Tongue (tissue), 3 donors: ENCODE measurements at places on chromosomes 1 and 21.

- no peak for DNase-seq
These were observed 14.5 kb downstream of the CFHR4 start for GRCh38 chr1:196902344-196902743.

DNA sequence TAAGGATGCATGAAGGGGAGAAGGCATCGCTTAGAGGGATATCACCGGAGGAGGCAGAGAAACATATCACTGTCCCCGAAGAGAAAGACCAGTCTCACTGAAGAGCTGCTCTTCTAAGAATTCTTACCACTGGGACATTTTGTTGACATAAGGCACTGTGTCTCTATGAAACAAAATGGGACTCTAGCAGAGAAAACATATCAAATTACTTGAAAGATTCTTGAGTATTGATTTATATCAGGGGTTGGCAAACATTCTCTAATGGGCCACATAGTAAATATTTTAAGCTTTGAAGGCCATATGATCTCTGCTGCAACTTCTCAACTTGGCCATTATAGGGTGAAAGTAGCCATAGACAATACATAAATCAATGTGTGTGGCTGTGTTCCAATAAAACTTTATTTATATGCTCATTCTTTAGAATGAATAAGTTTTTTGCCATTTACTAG is 41.0 kb upstream of the GREM2 start:
- no peak for DNase-seq

GRCh38 chr1:157137408-157138219 is 581 bp downstream of the ETV3 start:
- DNase-seq = peak; percentile 28

DNA sequence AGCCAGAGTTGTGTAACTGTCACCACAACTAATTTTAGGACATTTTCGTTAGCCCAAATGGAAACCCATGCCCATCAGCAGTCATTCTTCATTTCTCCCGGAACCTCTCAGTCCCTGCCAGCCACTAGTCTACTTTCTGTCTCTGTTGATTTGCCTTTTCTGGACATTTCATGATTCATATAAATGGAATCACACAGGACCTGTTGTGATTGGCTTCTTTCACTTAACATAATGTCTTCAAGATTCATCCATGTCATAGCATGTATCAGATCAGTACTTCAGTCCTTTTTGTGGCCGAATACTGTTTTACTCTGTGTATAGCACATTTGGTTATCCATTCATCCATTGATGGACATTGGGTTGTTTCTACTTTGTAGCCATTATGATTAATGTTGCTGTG is 7.1 kb downstream of the SLC66A1 start:
- no peak for DNase-seq

DNA sequence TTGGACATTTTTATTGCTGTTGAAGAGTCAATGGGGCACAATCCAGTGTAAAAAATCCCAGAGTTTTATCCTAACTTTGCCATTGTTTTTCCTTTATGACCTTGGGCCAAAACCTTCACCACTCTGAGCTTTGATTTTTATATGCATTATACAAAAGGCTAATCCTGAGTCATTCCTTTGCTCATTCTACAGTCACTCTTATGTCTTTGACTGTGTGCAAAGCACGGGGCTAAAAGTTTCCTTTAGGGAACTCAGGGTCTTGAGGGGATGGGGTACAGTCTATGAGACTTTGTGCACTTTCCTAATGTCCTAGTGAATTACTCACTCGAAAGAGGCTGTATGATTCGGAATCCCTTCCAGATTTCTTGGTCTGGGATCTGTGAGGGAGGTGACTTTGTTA is 543.2 kb upstream of the CAMK1G start:
- no peak for DNase-seq

DNA sequence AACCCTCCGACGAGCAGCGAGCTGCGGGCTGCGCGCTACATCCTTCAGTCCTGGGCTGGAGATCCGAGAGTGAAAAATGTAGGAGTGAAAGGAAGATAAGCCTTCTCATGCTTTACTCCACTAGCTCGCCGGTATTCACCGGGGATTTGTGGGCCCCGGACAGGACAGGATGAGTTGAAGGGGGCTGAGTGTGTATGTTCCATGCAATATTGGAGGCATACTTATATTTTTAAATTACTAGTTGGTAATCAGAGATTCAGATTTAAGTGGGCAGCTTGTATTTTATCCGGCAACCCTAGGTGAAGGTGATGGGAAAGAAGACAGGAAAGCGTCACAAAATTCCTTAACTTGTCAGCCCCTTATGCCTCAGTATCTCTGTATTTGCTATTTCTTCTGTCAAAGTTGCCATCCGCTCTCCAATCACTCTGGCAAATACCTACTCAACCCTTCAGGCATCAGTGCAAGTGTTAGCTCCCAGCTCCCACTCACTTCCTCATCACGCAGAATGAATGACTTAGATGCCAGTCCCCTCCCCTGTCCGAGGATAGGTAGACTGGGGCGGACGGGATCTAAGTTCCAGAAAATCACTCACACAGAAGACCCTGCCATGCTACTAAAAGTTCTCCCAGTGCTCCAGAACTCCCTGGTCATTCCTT is 503 bp upstream of the PIGM start:
- DNase-seq = peak; percentile 18

GRCh38 chr1:234849832-234850231 is 239.9 kb upstream of the IRF2BP2 start:
- DNase-seq = no peak

- DNase-seq = no peak
These were observed 2603.7 kb upstream of the TPTE start for GRCh38 chr21:7917729-7918128.

DNA sequence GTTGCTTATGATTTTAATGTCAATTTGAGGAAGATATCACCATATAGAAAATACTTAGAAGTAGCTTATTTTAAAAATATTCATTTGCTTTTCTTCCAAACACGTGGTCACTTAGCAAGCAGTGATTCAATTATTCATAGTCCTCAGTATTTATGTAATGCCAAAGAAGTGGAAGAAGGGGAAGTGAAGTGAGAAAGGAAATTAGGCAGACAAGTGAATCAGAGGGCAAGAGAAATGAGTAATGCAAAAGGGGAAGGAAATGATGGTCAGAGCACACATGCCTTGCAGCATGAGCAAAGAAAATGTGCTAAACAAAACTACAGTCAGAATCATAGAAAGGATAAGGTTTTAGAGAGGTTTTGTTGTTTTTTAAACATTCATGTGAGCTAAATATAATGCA is 31.8 kb downstream of the SDCCAG8 start:
- DNase-seq = no peak

DNA sequence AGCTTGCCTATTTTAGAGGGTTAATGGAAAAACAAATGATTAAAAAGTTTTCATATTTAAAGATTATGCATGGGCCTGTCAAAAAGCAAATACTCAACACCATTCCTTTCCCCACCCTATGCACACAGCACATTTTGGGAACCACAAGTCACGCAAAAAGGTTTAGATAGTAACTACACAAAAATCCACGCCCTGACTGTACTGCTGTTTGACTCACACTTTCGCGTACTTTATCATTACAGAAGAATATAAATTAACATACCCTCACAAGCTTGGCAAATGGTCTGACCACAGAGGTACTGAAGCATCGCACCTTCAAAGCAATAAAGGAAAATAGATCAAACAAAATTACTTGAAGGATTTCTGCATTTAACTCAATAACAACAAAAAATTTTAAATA is 1.4 kb downstream of the ATP5PO start:
- no peak for DNase-seq

- peak; percentile 67 for DNase-seq
These were observed 19.1 kb downstream of the MRPL37 start for GRCh38 chr1:54218883-54219687.

GRCh38 chr1:109377698-109378097 is 20.0 kb downstream of the SORT1 start:
- no peak for DNase-seq

DNA sequence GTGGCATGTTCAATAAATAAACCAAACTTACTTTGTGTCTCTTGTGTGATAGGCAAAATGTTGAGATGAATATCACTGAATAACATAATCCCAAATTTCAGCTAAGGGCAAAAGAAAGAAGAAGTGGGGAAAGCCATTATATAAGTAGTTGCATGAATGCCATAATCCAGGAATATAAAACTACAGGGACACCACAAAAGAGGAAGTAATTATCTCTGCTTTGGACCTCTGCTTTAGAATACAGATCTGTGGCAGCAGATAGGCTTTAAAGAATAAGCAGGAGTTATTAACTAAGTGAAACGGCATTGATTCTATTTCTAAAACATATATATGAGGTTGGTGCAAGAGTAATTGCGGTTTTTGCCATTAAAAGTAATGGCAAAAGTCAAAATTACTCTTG is 288.5 kb upstream of the SNX7 start:
- no peak for DNase-seq

- DNase-seq = peak; percentile 75
These were observed 778 bp downstream of the EVI5 start for GRCh38 chr1:92784021-92784638.

DNA sequence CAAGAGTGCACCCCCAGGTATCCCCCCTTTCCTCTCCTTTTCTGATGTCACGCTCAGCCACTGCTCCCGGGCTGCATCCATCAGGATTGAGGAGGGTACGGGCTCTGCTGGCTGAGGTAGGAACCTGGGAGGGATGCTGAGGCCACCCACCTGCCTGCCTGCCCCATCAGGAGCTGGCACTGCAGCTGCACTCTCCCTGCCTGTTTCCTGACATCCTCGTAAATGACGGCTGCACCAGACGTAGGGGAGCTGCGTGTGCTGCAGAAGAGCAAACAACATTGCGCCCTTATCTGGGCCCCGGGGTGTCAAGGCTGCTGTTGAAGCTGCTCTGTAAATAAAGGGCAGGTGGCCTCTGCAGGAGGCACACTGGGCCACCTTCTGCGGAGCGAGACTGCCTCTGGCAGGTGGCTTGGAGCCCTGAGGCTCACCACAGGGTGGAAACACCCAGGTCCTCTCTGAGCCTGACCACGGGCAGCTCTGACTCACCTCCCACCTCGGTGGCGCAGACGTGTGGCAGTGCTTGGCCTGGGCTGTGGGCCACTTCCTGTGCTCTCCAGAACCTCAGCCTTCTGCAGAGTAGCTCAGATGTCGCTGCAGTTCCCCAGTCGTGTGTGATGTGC is 30.9 kb downstream of the SNAP47 start:
- no peak for DNase-seq

GRCh38 chr1:210647406-210648333 is 319.0 kb downstream of the HHAT start:
- peak; percentile 59 for DNase-seq

- no peak for DNase-seq
These were observed 33.0 kb upstream of the ADARB1 start for GRCh38 chr21:45041351-45041805.

DNA sequence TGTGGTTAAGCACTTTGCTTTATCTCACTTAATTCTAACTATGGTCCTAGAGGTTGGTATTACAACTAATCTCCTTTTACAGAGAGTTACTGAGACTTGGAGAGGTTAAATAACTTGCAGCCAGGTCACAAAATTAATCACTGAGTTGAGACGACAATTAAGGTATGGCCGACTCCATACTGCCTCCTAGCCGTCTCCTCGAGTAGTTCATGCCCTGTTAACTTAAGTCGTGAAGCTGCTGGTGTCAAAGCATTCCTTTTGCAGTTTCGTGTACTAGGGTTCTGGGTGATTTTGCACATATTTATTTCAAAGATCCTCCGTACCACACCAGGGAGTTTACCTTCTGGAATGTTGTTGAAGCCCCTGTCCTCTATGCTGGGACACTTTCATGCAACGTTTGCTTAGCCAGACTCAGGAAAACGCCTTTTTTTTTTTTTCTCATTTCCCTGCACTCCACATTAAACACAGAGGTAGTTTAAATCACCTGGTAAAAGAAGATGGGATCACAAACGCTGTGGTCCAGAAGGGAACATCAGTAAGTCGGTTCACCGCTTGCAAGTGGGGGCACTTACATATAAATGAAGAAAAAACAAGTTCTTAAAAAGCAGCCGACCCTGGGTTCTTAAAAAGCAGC is 570 bp upstream of the NEK7 start:
- peak; percentile 85 for DNase-seq
